Calu3 (cell line): ENCODE measurements at places on chromosomes 1 and 21. TPM values are rescaled to one million over a fixed set of nuclear protein-coding genes. Genes with fewer than 3 reads are reported as not detected.

The AHDC1 gene
- 20.8 and 21.5 TPM in 2 replicates for total RNA-seq

The G0S2 gene
- total RNA-seq = 2.4 and 4.0 TPM in 2 replicates

The GPR37L1 gene
- total RNA-seq = 0.12 and 0.22 TPM in 2 replicates

GRCh38 chr1:210328032-210328745 is 513 bp upstream of the HHAT start:
- peaks cover 16% of the 10 kb centered on the region for H3K36me3 ChIP-seq
- no peaks in the 10 kb centered on the region for H3K27me3 ChIP-seq
- H3K4me3 ChIP-seq = peak overlapping the region; percentile 88
- peak overlapping the region; percentile 69 for H3K27ac ChIP-seq
- no peak for DNase-seq

DNA sequence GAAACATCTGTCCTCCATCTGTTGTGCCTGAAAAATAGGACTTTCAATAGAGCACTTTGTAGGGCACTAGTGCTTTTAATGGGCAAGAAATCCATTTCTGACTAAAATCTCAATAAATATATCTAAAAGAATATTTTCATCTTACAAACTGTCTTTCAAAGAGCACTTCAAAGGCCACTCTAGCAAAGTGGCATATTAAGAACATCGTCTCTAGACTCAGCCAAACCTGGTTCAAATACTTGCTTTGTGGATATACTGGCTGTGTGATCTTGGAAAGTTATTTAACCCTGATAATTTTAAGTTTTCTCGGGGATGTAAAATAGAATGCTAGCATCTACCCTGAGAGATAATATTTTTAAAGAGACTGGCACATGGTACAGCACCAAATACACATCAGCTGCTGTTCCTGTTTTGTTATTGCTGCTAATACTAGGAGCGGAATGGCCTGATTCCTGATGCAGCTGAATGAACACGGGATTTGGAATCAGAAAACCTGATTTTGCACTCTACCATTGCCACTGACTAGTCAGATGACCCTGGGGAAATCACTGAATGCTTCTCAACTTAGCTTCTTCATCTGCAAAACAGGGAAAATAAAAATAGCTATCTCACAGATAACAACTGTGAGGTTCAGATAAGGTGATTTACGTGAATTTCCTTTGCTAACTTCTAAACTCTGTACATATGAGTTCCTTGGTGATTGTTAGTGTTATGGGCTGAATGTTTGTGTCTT is 25.2 kb upstream of the LRRC8C start:
- H3K4me1 ChIP-seq = peaks cover 18% of the 10 kb centered on the region
- no peak for DNase-seq
- no peaks in the 10 kb centered on the region for H3K36me3 ChIP-seq
